ENCODE measurements at places on chromosomes 7 and 10.

- no peak for DNase-seq
Measured at GRCh38 chr10:12875100-12875499, 126.4 kb downstream of the CCDC3 start.

- DNase-seq = no peak
Measured at GRCh38 chr10:121501796-121502195, 96.4 kb downstream of the FGFR2 start.

DNA sequence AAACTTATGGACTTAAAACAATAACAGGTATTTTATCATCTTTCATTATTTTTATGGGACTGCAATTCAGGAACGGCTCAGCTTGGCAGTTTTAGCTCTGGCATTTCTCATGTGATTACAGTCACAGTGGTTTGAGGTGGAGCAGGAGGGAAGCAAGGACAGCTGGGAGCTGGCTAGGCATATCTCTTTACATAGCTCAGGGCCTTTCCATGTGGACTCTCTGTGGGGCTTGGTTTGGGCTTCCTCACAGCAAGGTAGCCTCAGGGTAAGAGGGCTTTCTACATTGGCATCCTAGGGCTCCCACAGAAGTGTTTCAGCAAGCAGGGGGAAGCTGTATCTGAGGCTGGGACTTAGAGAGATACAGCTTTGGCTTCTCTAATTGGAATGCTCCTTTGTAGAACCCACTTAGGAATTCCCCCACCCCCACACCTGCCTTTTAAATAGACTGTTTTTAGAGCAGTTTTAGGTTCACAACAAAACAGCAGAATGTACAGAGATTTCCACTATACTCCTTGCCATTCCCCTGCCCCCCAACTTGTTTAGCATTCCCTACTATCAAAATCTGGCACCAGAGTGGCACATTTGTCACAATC, 26.6 kb upstream of the SDHAF3 start:
- no peak for DNase-seq

DNA sequence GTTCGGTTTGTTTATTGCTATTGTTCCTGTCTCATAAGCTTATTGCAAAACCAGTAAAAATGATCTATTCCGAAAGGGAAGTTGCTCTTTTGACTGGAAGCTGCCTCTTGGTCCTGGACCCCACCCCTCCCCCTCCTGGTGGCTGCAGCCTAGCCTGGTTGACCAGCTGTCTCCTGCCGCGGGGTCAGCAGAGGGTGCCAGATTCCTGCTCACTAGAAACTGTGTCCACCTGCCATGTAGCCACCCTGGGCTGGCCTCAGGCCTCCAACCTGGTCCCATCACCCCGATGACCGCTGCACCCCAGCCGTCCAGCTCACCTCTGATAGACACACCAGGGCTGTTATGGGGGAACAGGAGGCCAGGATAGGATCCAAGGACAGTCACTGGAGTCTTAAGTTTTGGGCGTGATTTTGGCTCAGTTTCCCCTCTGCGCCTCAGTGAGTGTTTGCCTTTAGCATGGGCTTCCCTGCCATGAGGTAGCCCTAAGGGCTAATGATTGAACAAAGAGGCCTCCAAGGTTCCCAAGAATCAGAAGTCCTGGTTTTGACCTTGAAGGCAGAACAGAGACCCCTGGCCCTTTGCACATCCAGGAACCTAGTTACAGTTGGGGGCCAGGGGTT, 32.9 kb upstream of the SLF2 start:
- no peak for DNase-seq

DNA sequence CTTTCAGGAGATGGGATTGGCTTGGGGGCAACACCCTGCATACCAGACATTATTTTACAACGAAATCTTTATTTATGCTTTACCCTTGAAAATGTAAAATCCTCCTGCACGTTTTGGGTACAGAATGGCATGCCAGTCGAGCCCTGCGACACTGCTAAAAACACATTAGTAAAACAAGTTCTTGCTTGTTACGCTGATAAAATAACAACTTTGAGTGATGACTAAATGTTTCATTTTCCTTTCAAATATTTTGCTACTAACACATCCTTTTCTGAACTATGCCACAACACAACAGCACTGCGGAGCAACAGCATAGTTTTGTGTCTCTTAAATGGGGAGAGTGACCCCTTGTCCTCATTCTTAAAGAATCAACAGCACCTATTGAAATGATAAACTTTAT, 76.0 kb upstream of the SEMA3D start:
- DNase-seq = no peak

DNA sequence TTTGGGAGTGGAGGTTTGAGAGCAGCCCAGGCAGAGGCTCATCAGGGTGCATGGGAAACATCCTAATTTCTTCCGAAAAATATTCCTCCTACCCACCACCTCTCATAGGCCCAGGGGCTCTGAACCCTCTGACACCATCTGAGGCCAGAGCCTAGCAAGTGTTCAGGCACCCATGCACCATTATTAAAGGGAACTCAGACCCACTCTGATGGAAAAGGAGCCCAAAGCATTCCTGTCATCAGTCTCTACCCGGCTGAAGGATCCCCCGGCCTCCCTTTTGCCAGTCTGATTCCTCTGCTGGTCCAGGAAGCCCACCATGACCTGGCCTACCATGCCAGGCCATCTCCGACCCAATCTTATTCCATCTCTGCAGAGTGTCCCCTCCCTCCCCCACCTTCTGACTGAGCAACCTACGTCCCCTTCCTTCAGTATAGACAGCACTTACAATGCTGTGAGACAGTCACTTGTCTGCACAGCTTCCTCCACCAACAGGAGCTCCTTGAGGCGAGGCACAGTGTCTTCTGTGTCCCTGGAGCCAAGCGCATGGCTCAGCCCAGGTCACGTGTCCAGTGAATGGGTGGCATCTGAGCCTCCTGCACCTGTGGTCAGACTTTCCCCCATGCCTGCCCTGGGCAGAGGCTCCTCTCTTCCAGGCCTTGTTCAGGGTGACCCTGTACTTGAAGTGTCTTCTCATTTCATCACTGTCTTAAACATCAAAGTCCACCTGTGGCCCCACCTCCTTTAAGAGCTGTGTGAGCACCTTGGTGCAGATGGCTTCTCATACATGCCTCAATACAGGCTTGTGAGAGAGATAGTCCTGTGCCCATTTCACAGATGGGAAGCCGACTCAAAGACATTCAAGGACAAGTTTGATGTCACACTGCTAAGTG, 889 bp upstream of the GPR15LG start:
- DNase-seq = no peak

GRCh38 chr7:157560258-157560654, 223.5 kb downstream of the DNAJB6 start:
- no peak for DNase-seq

DNA sequence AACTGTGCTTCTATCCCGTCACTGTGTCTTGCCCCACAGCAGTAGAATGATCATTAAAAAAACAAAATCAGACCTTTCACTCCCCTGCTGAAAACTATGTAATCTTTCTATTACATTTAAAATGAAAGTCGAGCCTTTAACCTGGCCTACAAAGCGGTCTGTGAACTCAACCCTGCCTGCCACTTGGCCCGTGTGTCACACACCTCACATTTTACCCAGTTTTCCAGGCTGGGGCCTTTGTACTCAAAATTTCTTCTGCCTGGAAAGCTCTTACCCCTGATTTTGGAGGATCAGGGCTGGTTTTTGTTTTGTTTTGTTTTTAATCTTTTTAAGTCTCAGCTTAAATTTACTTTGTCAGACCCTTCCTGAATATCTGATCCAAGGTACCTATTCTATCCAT, 82.1 kb downstream of the UBE2H start:
- DNase-seq = no peak

DNA sequence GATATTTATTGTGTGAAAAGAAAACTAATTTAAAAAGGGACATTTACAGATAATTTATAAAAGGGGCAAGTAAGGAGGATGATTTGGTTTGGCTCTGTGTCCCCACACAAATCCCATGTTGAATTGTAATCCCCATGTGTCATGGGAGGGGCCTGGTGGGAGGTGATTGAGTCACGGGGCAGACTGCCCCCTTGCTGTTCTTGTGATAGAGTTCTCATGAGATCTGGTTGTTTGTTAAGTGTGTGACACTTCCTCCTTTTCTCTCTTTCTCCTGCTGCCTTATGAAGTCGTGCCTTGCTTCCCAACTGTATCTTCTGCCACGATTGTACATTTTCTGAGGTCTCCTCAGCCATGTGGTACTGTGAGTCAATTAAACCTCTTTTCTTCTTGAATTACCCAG, 171.0 kb upstream of the SEMA3E start:
- DNase-seq = no peak

GRCh38 chr7:30722187-30722586, 29.7 kb upstream of the INMT start:
- DNase-seq = no peak

DNA sequence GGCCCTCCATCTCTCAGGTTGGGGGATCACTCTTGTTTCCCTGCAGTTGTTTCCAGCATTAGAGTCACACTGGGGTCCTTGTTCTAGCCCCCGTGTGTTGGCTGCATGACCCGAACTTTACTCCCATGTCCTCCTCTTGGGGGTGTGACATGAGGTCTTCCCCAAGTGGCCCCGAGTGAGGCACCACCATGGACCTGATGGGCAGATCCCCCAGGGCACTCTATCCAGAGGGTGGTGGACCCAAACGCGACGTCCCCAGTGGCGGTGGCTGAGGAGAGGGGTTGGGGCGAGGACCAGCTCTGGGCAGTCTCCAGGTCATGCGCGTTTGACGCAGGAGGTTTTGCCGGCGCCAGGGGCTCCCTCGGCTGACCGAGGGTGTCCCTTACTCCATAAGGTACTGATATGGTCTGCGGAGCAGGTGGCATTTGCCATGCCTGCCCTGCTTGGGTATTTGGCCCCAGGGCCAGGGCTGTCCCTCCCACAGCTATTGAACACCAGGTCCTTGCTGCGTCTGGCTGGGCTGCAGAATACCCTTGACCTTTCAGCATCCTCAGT, 131.9 kb downstream of the LHPP start:
- no peak for DNase-seq

- DNase-seq = no peak
Measured at GRCh38 chr10:62528441-62528840, 154.3 kb downstream of the ZNF365 start.

GRCh38 chr10:10313149-10313835, 704.4 kb upstream of the CELF2 start:
- no peak for DNase-seq

DNA sequence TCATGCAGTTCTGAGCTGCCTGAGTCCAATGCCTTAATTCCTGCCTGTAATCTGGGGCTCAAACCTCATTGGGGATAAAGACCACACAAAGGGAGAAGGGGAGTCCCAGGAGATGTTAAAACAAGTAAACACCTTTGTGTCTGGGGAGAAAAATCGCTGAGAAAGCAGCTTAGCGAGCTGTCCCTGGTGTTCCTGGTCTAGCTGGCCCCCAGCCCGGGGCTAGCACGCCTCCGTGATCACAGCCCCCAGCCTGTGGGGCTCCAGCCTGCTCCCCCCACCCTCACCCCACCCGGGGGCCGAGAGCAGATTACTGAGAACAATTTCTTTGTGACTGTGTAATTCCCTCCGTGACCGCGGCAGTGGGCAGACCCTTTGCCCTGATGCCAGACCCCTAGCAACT, 24.8 kb downstream of the DPCD start:
- no peak for DNase-seq

- DNase-seq = no peak
Measured at GRCh38 chr7:101998029-101998905, 180.8 kb downstream of the CUX1 start.

DNA sequence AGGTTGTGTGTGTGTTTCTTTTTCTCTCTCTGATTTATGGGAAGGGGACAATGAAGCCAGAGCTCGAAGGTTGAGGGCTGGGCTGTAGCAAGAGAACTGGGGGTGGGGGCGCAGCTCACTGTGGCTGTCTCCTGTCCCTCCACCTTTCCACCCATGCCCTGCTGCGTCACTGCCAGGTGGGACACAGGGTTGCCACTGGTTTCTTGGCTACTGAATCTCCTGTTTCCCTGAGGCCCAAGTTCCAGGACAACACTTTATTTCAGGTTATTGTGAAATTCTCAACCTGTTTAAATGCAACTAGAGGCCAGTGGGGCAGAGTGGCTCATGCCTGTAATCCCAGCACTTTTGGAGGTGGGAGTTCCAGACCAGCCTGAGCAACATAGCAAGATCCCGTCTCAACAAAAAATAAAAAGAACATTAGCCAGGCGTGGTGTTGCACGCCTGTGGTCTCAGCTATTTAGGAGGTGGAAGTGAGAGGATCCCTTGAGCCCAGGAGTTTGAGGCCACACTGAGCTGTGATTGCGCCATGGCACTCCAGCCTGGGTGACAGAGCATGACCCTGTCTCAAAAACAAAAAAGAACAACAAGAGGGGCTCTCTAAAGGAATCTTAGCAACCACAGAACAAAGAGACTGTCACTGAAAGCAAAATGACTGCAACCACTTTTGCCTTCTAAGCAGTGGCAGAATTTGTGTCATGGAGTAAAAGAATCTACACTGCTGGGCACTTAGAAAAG, 22.6 kb downstream of the TBATA start:
- no peak for DNase-seq

GRCh38 chr10:23051855-23052331, 43.5 kb upstream of the MSRB2 start:
- DNase-seq = no peak

DNA sequence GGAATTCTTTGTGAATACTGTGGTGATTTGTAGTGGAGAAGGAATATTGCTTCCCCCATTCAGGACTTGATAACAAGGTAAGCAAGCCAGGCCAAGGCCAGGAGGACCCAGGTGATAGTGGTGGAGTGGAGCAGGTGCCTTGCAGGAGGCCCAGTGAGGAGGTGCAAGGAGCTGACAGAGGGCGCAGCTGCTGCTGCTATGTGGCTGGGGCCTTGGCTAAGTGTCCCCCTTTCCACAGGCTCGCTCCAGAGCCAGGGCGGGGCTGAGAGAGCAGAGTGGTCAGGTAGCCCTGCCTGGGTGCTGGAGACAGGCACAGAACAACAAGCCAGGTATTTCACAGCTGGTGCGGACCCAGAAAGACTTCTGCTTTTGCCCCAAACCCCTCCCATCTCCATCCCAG, 162.9 kb downstream of the EGFR start:
- DNase-seq = no peak

DNA sequence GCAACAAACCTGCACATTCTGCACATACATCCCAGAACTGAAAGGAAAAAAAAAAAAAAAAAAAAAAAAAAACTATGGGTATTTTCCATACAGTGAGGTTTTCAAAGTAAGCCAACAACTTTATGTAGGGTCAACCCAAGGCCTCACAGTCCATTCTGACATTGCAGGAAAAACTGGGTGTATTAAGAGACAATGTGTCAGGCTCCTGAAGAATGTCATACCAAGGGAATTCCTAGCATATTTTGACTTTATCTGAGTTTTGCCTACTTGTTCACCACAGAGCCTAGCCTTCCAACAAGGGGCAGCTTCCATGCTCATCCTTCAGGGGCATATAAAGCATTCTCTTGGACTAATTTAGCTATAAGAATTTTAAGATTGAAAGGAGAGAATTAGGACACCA, 368.9 kb downstream of the PLXDC2 start:
- no peak for DNase-seq

All from NCI-H1417 treated with DMSO at 0.1 percent for 48 hours (cell line).